H1 (cell line): ENCODE measurements at places on chromosomes 11 and 22.
A peak's percentile ranks its signal among the peaks of the same experiment; 100 is the strongest.

DNA sequence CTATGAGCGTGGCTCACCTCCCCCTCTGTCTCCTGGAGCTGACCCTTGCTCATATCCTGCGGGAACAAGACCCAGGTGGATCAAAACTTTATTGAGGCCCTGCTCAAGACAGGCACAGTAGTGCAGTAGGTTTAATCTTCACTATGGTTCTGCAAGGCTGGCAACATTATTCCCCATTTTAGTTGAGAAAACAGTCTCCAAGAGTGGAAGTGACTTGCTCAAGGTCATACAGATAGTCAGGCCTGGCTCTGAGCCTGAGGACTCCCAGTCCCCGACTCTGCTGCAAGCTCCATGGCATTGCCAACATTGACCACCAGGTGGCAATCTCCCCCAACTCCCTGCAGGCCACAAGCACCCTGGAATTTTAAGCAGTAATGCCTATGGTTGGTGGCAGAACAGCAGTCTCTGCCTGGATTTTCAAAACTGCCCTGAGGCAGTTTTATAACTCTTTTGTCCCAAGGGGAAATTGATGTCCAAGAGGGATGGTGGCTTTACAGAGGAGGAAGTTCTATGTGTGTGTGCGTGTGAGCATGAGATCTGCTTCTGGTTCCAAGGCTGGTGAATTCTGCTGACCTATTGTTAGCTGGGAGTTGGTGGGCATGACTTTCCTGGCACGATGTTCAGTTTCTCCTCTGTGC lies 34.1 kb downstream of the NEU3 start:
- H3K4me1 ChIP-seq, result no peaks in the 10 kb centered on the region
- no peaks in the 10 kb centered on the region for H3K36me3 ChIP-seq
- no peak overlapping the region for H3K27ac ChIP-seq
- H3K27me3 ChIP-seq, result no peaks in the 10 kb centered on the region

DNA sequence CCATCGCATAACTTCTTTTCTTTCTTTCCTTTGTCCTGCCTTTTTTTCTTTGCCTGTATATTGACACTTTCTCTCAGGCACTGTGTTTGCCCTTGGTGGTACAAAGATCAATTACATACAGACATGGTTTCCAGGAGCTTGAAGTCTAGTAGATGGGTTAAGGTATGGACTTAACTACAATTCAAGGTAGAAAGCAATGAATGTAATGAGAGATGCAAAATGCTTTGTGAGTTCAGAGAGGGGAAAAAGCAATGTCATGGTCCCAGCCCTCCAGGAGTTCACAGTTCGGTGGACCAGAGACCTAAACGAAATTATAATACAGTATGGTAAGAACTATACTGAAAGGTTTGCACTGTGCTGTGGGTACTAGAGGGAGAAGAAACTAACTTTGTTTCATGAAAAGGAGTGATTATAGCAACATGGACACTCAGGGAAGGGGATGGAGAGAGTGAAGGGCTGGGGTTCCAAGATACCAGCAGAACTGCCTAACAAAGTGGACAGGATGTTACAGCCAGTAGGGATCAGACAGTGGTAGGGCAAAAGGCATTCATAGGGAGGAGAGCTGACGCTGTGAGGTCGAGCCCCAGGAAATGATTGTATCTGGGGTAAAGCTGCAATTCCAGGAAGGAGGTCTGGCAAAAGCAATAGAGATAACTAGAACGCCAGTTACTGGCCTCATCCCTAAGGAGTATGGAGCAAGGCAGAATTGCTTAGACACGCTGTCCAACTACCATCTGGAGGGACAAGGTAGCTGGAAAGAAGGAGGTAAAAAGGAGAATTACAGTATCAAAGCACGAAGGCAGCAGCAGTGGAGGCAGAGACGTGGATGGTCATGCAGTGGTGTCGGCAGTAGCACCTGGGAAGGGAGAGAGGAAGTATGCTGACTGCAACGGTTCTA lies 158.3 kb upstream of the MTMR2 start:
- H3K36me3 ChIP-seq, result no peaks in the 10 kb centered on the region
- H3K27me3 ChIP-seq, result no peaks in the 10 kb centered on the region
- peaks cover 3% of the 10 kb centered on the region; the same call in 1 of the 2 replicates for H3K4me1 ChIP-seq
- H3K4me3 ChIP-seq, result no peak overlapping the region
- no peak overlapping the region for H3K27ac ChIP-seq

- no peak overlapping the region for H3K4me3 ChIP-seq
- no peak overlapping the region for H3K27ac ChIP-seq
- no peaks in the 10 kb centered on the region for H3K36me3 ChIP-seq
- DNase-seq, result no peak
- peaks cover 8% of the 10 kb centered on the region for H3K4me1 ChIP-seq
Observed at GRCh38 chr11:3158821-3159220, 6.3 kb downstream of the OSBPL5 start.

- DNase-seq, result peak; percentile 50
- no peaks in the 10 kb centered on the region for H3K27me3 ChIP-seq
- no peaks in the 10 kb centered on the region; the same call in 1 of the 2 replicates for H3K36me3 ChIP-seq
- peaks cover 33% of the 10 kb centered on the region for H3K4me1 ChIP-seq
Observed at GRCh38 chr11:72040491-72041363, 39.6 kb downstream of the NUMA1 start.

- H3K27ac ChIP-seq, result no peak overlapping the region
- H3K27me3 ChIP-seq, result no peaks in the 10 kb centered on the region
- DNase-seq, result peak; percentile 9
- H3K36me3 ChIP-seq, result no peaks in the 10 kb centered on the region
Observed at GRCh38 chr11:89181111-89181510, 3.4 kb downstream of the TYR start.

DNA sequence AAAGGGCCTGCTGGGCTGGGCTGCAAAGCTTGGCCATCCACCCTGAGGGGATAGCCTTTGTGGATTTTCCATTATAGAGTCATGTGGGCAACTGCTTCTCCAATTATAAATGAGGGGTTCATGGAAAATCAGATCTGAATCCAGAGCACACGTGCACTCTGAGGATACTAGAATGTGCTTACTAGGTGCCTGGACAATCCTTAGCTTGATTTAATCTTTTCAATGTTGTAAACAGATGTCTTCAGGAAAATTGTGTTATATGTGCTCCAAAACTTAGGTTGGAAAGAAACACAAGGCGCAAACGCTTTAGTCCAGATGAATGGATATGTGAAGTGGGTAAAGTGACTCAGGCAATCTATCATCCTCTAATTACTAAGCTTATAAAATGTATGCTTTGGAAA lies 92.0 kb downstream of the SLC17A6 start:
- H3K4me1 ChIP-seq, result peaks cover 6% of the 10 kb centered on the region
- H3K36me3 ChIP-seq, result no peaks in the 10 kb centered on the region
- H3K27ac ChIP-seq, result no peak overlapping the region
- no peak for DNase-seq
- H3K27me3 ChIP-seq, result 0 out of 2 replicates have a peak, but pooled peaks cover 3% of the 10 kb centered on the region

- no peak for DNase-seq
- no peaks in the 10 kb centered on the region for H3K36me3 ChIP-seq
- no peaks in the 10 kb centered on the region for H3K27me3 ChIP-seq
- H3K4me3 ChIP-seq, result no peak overlapping the region
Observed at GRCh38 chr11:93605642-93606041, 55.8 kb upstream of the CEP295 start.

DNA sequence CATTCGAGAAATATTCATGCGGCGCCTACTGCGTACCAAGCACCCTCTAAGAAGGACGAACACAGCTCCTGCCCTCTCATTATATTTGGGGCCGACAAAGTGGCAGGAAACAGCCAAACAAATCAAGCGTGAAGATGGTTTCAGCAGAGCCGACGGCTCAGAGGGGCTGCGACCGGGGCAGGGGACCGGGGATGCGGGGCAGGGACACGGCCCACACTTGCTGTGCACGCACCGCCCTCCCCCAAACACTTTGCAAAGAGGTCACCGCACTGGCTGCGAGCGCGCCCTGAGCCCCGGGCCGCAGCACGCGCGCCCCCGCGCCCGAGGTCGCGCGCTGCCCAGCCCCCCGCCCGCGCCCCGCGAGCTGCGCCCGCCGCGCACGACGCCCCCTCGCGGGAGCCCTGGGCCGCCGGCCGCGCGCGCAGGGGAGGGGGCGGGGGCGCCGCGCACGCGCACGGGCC lies 255 bp upstream of the SYNGR1 start:
- H3K36me3 ChIP-seq, result no peaks in the 10 kb centered on the region
- no peak overlapping the region for H3K27ac ChIP-seq
- H3K27me3 ChIP-seq, result 0 out of 2 replicates have a peak, but pooled peaks cover 3% of the 10 kb centered on the region
- peak overlapping the region; percentile 93 for H3K4me3 ChIP-seq
- H3K4me1 ChIP-seq, result peaks cover 5% of the 10 kb centered on the region

DNA sequence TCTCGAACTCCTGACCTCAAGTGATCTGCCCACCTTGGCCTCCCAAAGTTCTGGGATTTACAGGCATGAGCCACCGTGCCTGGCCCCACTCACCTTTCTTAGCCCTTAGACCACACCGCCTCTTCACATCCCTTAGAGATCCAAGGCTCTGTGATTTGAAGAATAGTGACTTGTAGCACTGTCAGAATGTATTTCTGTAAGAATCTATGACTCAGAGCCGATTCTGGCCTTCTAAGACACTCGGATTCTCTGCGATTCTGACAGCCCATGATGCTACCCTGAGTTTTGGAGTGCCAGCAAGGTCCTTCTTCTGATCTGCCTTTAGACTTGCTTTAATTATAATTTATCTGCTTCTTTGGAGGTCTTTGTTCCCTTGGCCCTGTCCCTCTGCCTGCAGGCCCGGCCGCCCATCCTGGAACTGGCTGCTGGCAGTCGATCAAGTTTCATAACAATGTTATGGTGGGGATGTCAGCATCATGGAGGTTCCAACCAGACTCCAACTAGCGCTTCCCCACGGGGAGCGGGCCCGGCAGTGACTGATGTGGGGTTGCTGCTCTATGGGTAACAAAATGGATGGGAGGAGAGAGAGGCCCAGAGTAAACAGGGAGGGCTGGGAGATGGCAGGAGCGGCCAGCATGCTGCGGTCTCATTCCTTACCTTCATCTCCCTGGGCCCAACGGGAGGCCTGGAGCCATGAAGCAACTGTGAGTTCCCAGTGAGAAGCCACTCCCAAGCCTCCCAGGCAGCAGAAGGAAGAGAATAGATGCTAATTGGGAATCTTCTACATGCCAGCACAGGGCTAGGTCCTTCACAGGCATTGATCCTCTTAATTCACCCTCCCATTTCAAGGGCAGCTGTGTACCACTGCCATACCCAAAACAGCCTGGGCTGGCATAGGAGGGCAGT lies 55.7 kb upstream of the RASD2 start:
- H3K27ac ChIP-seq, result no peak overlapping the region
- no peaks in the 10 kb centered on the region; the same call in 1 of the 2 replicates for H3K4me1 ChIP-seq
- no peaks in the 10 kb centered on the region for H3K36me3 ChIP-seq
- no peaks in the 10 kb centered on the region for H3K27me3 ChIP-seq
- no peak for DNase-seq
- no peak overlapping the region for H3K4me3 ChIP-seq

DNA sequence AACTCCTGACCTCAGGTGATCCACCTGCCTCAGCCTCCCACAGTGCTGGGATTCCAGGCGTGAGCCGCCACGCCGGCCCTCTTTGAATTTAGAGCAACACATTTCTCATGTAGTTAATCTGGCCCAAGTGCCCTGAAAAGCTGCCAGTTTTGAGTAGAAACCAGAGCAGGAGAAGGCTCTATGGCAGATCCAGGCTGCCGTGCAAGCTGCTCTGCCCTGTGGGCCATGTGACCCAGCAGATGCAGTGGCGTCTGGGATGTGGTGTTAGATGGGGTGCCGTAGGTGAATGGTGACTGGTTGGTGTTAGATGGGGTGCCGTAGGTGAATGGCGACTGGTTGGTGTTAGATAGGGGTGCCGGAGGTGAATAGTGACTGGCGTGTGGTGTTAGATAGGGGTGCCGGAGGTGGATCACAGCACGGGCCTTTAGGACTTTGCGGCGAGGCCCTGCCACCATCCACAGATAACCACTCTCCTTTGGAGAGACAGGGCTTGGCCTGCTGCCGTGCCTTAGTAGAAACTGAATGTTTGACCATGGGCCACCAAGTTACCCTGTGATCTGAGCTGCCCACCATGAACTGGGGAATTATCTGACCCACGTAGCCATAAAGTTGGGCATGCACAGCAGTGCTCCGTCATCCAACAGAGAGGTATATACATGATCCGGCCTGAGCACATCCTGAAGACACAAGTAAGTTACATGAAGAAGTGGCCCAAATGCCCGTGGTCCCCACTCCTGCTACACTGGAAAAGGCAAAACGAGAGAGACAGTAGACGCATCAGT lies 32.7 kb downstream of the ASCL2 start:
- H3K4me3 ChIP-seq, result no peak overlapping the region
- no peaks in the 10 kb centered on the region for H3K36me3 ChIP-seq
- DNase-seq, result no peak
- no peak overlapping the region for H3K27ac ChIP-seq
- no peaks in the 10 kb centered on the region for H3K27me3 ChIP-seq
- no peaks in the 10 kb centered on the region for H3K4me1 ChIP-seq
